SJSA1 (cell line): ENCODE measurements at places on chromosomes 16 and 17. TPM values are rescaled to one million over a fixed set of nuclear protein-coding genes. Genes with fewer than 3 reads are reported as not detected.

DNA sequence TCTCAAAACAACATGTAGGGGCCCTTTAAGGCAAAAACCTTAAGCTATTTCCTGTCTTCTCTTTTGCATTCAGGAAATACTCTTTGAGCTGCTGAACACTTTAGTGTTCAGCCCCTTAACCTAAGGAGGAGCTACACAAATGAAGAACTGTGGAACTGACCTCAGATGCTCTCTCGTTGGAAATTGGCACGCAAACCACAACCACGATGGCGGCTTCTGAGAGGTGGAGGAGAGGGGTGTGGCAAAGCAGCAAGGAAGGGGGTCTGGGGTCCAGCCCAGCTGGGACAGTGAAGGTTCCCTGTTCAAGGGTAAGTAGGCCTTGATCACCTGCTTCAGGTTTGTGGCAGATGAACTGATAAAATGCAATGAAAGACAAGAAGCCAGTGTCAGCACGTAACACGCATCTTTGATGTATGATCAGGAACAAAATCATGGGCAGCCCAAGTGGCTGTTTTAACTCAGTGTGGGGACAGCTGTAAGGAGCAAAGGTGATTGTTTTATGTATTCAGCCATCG, 291.6 kb upstream of the TNRC6C start:
- H3K27me3 ChIP-seq, result no peaks in the 10 kb centered on the region
- DNase-seq, result no peak
- no peaks in the 10 kb centered on the region for H3K4me1 ChIP-seq
- H3K4me3 ChIP-seq, result no peak overlapping the region
- no peaks in the 10 kb centered on the region for H3K36me3 ChIP-seq
- no peak overlapping the region for H3K27ac ChIP-seq

- no peaks in the 10 kb centered on the region for H3K36me3 ChIP-seq
- no peak overlapping the region for H3K27ac ChIP-seq
- H3K4me3 ChIP-seq, result no peak overlapping the region
- H3K4me1 ChIP-seq, result peaks cover 21% of the 10 kb centered on the region
- no peaks in the 10 kb centered on the region for H3K27me3 ChIP-seq
- no peak for DNase-seq
Measured at GRCh38 chr16:66901626-66902025, 17.1 kb downstream of the CDH16 start.

- no peak overlapping the region for H3K27ac ChIP-seq
- no peaks in the 10 kb centered on the region for H3K27me3 ChIP-seq
- no peak for DNase-seq
- no peaks in the 10 kb centered on the region for H3K36me3 ChIP-seq
- H3K4me3 ChIP-seq, result no peak overlapping the region
Measured at GRCh38 chr16:84931107-84931494, 80.2 kb downstream of the ZDHHC7 start.

GRCh38 chr17:40209404-40210093, 9.6 kb upstream of the WIPF2 start:
- H3K27me3 ChIP-seq, result no peaks in the 10 kb centered on the region
- no peaks in the 10 kb centered on the region for H3K36me3 ChIP-seq
- no peak overlapping the region for H3K4me3 ChIP-seq
- no peak for DNase-seq

Gene NXPH3
- total RNA-seq, result 2.2 and 2.3 TPM in 2 replicates

Gene KLHL10
- not detected in 2 replicates for total RNA-seq

Gene NPIPA7
- total RNA-seq, result 1.4 TPM in 1 of 2 replicates, not detected in the other

Gene MYO15B
- total RNA-seq, result 0.03 TPM in 1 of 2 replicates, not detected in the other
